Hematopoietic multipotent progenitor cell (in vitro differentiated cells): ENCODE measurements at places on chromosomes 6 and 20.

DNA sequence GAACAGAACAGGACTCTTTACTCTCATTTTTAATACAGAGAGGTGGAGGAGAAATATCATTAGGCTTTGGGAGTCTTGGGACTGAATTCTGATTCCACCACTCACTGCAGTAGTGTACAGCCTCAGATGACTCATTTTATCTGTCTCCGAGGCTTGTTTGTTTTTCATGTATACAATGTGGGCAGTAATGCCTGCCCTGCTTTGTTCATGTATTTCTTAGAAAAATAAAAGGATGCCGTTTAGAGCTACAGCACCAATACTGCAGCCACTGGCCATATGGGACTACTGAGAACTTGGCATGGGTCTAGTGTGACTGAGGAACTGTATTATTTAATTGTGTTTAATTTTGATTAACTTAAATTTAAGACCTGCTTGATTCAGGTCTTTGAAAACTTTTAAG is 41.2 kb upstream of the JAG1 start:
- DNase-seq = no peak

DNA sequence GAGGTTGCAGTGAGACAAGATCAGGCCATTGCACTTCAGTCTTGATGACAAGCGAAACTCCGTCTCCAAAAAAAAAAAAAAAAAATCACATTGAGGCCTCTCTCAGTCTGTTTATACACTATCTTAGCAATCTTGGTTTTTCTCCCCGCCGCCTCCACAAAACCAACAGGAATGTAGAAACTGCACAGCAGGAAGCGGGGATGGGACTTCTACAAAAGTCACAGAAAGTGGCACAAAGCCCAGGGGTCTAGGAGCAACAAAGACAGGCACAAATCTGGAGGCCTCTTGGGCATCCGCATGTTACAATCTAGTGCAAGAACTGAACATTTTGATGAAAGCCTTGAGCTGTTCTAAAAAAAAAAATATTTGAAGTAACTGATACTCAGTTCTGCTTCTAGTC is 48.6 kb downstream of the KDM1B start:
- DNase-seq = no peak

- DNase-seq = no peak
These were observed 11.7 kb downstream of the SYNDIG1 start for GRCh38 chr20:24481173-24481572.

DNA sequence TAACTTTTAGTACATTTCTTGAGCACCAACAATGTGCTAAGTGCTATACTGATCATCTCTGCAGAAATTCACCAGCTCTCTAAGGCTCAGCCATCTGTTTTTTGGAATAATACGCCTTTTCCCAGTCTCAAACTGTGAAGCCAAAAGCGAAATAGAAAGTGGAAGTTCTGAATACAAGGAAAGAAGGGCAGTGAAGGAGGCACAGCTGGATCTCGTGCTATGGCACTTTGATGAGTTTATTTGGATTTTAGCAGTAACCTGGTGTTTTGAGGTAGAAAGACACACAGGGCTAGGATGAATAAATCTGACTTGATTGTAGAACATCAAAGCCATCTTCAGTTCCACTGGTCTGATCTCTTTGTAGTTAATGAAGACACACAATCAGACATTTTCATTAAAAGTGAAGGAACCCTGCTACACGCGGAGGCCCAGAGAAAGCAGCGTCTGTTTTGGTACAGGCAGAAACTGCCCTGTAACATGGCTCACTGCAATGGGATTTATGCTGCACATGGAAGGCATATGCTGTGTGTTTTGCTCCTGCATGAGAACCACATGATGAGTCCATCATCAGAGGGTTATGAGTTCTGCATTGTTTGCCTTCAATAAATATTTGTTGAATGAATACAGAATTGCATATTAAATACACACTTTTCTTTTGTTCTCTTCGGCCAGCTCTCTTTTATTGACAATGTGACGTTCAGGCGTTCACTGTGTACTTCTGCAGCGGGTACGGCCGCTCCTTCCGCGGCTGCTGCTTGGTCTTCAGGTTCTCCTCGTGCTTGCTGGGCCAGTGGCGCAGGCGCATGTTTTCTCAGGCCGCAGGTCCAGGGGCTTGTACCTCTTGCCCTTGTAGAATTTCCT is 100.9 kb downstream of the PREP start:
- no peak for DNase-seq

- no peak for DNase-seq
These were observed 80.6 kb upstream of the BEND6 start for GRCh38 chr6:56874328-56874727.

- DNase-seq = no peak
These were observed 150.7 kb upstream of the PRDM1 start for GRCh38 chr6:105935416-105935815.

GRCh38 chr6:121748850-121749249 is 313.4 kb downstream of the GJA1 start:
- DNase-seq = no peak

DNA sequence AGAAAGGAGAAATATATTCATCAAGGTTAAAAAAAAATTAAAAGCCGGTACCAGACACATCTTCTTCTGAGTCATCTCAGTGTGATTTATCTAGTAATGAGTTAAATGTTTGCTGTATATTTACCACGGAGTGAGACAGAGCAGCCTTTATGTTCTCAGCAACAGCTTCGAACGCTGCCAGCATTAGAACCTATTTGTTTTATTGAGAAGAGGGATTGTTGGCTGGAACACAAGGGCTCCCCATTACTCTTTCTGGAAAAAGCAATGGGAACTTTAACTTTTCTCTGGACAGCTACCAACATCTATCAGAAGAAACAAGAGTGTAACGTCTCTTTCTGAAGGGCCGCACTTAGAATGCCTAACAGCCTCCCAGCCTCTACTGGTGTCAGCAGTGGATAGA is 105.3 kb upstream of the TAB2 start:
- DNase-seq = no peak

GRCh38 chr6:124069230-124069950 is 265.7 kb downstream of the NKAIN2 start:
- DNase-seq = no peak

GRCh38 chr6:47075741-47076421 is 33.7 kb upstream of the ADGRF1 start:
- DNase-seq = no peak

DNA sequence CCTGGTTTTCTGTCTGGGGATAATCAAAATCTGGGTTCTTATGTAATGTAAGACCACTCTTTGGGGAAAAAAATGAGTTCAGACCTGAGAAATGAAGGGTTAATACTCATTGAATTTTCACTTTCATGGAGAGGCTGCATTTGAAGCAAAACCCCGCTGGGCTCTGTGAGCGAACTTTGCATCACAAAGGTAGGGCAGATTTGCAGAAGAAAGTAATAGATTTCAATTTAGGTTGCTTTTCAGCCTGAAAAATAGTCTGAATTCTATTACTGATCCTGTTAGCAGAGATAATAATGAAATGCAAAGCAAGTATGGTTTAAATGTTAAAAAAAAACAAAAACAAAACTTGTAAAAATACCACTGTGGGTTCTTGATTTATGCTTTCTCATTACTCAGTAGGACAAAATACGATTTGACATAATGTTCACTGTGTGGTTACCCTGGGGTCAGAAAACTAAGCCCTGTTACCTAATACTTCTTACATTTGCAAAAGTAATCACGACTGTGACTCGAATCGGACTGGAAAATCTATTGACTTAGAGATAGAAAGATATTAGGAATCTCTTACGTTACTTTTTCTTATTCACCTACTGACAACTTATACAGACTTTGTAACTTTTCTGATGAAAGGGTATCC is 72.2 kb downstream of the UST start:
- no peak for DNase-seq

GRCh38 chr20:4060064-4060795 is 44.9 kb upstream of the RNF24 start:
- no peak for DNase-seq

- DNase-seq = no peak
These were observed 95.2 kb downstream of the YTHDF1 start for GRCh38 chr20:63120808-63121090.

DNA sequence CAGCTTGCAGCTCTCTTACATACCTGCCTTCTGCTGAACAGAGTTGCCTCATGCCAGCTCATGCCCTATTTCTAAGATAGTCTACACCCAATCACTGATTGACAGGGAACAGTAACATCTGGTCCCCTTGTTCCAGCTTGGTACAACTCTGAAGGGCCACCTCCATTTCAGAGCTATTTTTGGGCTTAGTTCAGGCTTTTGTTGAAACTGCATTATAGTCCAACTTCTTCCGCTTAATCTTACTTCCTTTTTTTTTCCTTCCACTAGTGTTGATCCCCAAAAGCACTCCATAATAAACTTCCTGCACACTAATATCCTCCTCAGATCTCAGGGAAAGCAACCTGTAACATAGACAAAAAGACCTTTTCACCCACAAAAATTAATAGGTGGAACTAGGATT is 65.7 kb upstream of the TNFRSF21 start:
- DNase-seq = peak; percentile 22

- no peak for DNase-seq
These were observed 10.1 kb downstream of the PXMP4 start for GRCh38 chr20:33709905-33710541.

DNA sequence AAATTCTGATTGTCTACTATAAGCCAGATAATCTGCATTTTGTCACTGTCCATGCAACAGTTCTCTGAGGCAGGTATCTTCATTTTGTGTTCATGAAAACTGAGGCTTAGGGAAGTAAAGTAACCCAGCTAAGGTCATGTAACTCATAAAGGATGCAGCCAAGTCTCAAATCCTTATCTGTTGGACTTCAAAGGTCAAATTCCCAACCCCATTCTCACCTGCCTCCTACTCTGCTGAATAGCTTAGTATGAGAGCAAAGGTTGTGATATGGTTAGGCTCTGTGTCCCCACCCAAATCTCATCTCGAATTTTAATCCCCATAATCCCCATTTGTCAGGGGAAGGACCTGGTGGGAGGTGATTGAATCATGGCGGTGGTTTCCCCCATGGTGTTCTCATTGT is 90.1 kb downstream of the KLHL32 start:
- DNase-seq = no peak

DNA sequence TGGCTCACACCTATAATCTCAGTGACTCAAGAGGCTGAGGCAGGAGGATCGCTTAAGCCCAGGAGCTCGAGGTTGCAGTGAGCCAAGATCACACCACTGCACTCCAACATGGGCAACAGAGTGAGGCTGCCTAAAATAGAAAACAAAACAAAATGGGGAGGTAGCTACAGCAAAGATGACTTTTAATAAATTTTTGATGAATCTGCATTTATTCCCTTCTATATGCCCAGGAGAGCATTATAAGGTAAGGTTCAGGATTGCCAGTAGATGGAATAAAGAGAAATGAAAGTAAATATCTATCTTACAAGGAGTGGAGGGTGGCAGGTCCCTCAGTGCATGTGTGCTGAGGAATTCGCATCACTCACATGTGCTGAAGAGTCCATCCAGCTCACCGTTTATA is 24.2 kb downstream of the UNC5CL start:
- DNase-seq = no peak

DNA sequence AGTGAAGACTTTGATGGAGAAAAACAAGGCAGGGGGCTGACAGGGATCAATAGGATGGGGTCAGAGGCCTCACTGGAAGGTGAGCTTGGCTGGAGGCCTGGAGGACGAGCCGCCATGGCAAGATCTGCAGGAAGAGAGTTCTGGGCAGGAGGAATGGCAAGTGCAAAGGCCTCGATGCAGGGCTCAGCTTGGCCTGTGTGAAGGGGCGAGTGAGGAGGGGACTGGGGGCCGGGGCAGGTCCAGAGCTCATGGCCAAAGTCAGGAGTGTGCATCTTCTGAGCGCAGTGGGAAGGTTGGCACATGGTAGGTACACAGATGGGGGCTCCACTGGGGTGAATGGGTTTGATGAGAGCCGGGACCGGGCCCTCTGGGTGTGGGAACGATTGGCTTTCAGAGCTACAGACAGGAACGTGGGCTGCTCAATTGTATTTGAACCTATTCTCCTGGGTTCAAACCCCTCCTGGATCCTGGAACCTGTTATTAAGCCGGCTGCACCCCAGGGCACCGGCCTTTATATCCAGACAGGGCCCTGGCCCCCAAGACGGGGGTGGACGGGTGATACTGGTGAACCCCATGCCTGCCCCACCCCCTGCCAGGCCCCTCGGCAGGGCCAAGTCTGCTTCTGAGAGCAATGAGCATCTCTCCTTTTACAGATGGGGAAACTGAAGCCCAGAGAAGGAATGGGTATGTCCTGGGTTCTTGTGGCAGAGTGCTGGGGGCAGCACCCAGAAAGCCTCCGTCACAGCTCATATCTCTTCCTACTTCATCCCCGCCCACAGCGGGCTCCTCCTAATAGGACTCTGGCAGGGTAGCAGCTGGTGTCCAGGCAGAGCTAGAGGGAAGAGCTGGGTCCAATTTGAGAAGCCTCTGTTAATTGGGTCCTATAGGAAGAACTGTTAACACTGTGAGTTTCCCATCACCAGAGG is 106.1 kb downstream of the CEBPB start:
- DNase-seq = no peak

- DNase-seq = no peak
These were observed 57.0 kb downstream of the TNFAIP3 start for GRCh38 chr6:137923866-137924653.

GRCh38 chr6:74891349-74891831 is 314.5 kb downstream of the COL12A1 start:
- no peak for DNase-seq

DNA sequence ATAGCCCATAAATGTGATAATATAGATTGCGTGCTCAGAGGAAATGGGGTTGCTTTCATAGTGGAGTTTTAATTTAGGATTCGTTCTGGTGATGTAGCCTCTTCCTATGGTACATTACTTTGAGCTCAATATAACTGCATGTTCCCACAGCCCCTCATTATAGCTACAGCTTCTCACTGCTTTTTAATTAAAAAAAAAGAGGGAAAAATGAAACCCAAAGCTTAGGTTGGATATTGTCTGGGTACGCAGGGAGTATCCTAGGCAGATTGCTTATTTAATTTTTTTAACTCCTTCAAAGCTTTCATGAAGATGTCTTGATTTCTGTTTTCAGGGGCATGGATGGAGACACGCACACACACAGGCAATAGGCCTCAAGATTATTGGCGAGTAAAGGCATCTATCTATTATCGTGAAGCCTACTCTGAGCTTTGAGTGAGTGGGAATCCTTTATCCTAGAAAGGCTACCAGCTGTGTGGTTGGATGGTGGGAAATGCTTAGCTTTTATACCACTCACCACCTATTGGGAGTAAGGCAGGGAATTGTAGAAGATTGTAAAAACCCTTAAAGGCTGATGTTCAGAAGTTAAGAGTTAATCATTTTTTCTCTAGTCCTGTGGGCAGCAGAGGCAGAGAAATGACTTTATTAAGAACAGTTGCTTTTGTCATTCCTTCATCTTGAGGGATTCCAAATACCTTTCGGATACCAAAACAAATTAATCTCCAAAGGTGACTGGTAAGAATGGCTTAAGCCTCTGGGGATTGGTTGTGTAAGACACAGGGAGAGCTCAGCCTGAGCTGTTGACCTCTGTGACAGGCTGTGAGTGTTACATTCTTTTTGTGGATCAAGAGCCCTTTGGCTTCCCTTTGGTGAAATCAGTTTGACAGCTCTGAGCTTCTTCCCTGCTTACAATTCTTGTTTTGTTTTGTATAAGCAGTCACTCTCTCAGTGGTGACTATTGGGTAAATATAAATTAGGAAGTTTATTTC is 33.4 kb downstream of the CTNNBL1 start:
- DNase-seq = no peak

- DNase-seq = peak; percentile 78
These were observed 424 bp upstream of the KIF13A start for GRCh38 chr6:17987697-17988421.

- DNase-seq = no peak
These were observed 230.2 kb upstream of the THEMIS start for GRCh38 chr6:128131036-128131435.
